ENCODE measurements at places on chromosomes 5 and 9.

GRCh38 chr9:117073539-117074341 is 341.1 kb downstream of the ASTN2 start:
- DNase-seq: no peak

DNA sequence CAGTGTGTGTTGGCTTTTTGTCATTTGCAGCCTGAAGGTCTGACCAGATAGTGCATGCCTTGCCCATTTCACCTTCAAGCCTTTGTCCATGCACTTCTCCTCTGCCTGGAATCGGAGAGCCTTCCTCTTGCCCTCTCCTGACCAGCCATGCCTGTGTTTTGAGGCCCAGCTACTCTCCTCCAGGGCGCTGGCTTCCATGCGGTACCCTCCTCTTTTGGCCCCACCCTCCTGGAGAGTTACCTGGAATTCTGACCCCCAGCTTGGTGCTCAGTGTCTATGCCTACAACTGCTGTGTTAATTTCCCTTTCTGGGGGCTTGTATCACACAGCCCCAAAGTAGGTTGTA is 52.5 kb downstream of the CXXC5 start:
- DNase-seq: no peak

- DNase-seq: no peak
Observed at GRCh38 chr5:133321833-133322420, 270.1 kb downstream of the HSPA4 start.

GRCh38 chr5:96196890-96197289 is 235.2 kb upstream of the ELL2 start:
- DNase-seq: no peak

DNA sequence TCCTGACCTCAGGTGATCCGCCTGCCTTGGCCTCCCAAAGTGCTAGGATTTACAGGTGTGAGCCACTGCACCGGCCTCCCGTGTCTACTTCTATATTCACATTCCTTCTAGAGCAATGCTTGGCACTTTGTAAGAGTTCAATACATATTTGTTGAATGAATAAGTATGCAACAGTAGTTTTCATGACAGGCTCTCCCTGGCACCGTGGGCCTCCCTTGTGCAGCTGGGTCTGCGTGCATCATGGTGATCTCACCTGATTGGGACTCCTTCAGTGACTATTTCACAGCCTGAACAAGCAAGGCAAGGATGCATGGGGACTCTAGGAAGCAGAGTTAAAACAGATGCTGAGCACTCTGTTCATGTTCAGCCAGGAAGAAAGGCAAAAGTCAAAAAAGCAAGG is 6.8 kb upstream of the ZBTB34 start:
- DNase-seq: no peak

- DNase-seq: no peak
Observed at GRCh38 chr9:91359734-91360470, 1.8 kb downstream of the AUH start.

DNA sequence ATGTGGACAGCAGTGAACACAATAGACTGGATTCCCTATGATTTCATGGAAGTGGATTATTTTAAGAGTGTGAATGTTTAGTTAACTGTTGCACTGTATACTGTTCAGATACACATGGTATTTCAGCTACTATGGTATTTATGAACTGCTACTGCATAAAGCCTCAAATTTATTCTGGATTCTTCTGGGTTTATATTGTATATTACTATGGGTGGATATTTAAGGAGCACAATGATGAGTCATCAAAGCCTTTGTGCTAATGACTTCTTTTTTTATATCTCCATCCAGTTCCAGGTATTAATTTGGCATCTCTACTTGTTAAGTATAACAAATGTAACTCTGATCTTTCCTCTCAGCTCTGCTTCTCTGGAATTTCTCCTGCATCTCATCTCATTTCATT is 6.8 kb downstream of the KDM4C start:
- DNase-seq: no peak

GRCh38 chr5:127011153-127011552 is 19.2 kb downstream of the MARCHF3 start:
- no peak for DNase-seq

DNA sequence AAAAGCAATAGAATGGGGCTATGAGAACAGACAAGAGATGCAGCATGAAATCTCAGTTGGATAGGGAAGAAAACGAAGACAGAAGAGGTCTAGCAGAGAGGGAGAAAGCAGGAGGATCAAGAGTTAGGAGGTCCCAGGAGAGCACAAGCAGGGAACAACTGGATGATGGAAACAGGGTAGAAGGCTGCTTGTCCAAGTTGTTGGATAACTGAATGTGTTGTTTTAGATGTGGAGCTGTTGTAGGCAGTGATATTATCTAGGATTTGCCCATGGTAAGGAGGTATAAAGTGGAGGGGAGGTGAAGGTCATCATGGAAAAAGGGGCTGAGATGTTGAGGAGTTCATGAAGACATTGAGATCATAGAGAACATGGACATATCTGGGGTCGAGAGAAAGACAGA is 12.4 kb upstream of the RHOBTB3 start:
- DNase-seq: no peak

DNA sequence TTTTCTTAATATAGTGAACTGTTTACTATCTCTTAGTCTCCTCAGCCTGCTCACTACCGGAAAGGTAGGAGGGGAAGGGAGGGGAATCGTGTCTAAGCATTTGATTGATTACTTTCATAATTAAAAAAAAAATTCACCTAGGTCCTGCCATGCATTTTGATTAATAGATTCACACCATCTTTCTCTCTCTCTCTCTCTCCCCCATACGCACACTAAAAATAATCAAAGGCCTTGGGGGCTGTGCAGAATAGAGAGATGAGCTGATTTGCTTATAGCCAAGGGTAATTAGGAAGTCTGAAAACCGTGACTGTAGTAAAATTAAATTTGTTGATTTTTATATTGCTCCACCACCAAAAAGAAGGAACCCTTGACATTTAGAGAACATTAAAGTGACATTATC is 49.6 kb downstream of the CD180 start:
- no peak for DNase-seq

DNA sequence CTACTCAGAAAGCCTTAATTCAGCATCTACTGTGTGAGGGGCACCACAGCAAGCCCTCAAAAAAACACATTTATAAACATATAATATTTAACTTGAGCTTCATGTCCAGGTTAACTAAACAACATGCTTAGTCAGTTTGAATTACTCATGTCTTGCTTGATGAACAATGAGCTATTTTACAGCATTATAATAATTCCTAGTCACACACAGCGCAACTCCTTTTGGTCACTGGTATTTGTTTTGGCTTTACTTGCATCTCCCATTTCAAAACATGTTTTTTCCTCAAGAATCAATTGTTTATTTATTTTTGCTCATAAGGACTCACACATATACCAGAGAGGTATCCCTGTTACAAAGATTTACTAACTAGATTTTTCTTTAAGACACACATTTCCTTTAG is 616.7 kb upstream of the DAB2 start:
- DNase-seq: no peak

- no peak for DNase-seq
Observed at GRCh38 chr9:103707181-103707580, 386.9 kb upstream of the SMC2 start.

DNA sequence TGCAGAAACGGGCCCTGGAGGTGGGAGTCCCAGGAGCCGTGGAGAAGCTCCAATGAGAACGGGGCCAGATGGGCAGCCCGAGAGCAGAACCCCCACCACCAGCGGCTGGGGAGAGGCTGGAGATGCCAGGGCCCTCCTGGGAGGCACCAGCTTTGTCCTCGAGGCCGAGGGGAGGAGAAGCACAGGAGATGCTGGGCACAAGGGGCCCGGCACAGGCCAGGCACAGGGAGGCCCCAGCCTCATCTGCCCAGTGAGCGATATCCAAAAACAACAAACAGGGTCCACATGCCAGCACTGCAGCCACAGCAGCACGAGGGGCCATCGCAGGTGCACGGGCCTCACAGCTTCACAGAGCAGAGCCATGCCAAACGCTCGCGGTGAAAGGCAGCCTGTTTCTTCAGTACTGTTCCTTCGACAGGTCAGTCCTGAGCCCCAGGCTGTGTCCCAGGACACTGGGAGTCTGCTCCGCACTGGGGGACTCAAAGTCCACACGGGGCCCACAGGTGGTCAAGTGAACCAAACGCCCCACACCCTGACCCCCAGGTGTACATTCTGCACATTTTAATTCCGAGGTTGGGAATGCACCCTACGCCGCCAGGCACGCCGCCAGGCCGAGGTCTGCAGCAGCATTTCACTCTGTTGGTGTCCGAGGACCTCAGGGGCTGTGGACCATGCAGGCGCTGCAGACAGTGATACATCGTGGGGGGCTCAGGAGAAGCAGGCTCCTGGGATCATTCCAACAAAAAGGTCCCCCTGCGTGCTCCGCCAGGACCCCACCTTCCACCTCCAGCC is 9.5 kb downstream of the LPCAT1 start:
- peak; percentile 7 for DNase-seq

GRCh38 chr9:21110708-21111576 is 30.7 kb downstream of the IFNW1 start:
- no peak for DNase-seq

GRCh38 chr9:5843794-5844471 is 11.0 kb upstream of the ERMP1 start:
- DNase-seq: no peak

- no peak for DNase-seq
Observed at GRCh38 chr9:133334161-133334560, 1.8 kb downstream of the SURF6 start.

Data from ascending aorta (tissue), 2 donors.